RWPE1 (cell line): ENCODE measurements at places on chromosomes 12 and 14.

- no peak for DNase-seq
These were observed 368.7 kb downstream of the NELL2 start for GRCh38 chr12:44507461-44507860.

DNA sequence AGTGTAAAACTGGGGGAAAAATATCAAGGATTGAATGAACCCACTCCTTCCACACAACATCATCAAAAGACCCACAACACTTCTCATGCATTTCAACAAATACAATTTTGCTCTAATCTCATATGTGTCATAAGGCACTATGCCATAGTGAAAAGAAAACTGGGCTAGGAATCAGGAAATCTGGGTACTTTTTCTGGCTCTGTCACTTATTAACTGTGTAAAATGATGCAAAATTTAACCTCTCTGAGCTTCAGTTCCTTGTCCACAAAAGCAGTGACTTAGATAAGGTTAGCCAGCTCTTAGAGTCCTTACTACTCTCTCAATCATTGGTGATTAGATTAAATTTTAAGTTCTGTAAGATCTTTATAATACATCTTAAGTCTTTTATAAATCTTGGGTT lies 250.5 kb upstream of the SOX5 start:
- DNase-seq, result no peak

DNA sequence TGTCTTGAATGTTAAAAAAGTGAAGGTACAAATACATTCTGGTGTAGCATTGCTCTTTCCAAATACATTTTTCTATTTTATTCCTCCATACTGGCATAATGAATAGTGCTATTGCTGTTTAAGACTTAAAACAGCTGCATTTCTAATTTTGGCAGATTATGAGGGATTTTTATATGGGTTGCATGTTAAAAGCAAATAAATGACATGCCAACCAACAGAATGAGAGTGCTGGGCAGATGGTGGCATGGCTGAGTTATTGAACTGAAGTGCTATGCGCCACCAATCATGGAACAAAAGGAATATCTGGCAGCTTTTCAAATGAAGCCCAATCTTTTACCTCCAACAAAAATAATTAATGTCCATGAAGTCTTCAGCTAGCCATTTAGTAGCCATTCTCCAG lies 215.0 kb downstream of the PRKD1 start:
- no peak for DNase-seq

GRCh38 chr14:103134405-103134804 lies 11.1 kb downstream of the TNFAIP2 start:
- no peak for DNase-seq

- no peak for DNase-seq
These were observed 41.5 kb upstream of the NR2C1 start for GRCh38 chr12:95114766-95115405.

GRCh38 chr12:111064154-111064553 lies 143.8 kb upstream of the MYL2 start:
- no peak for DNase-seq

DNA sequence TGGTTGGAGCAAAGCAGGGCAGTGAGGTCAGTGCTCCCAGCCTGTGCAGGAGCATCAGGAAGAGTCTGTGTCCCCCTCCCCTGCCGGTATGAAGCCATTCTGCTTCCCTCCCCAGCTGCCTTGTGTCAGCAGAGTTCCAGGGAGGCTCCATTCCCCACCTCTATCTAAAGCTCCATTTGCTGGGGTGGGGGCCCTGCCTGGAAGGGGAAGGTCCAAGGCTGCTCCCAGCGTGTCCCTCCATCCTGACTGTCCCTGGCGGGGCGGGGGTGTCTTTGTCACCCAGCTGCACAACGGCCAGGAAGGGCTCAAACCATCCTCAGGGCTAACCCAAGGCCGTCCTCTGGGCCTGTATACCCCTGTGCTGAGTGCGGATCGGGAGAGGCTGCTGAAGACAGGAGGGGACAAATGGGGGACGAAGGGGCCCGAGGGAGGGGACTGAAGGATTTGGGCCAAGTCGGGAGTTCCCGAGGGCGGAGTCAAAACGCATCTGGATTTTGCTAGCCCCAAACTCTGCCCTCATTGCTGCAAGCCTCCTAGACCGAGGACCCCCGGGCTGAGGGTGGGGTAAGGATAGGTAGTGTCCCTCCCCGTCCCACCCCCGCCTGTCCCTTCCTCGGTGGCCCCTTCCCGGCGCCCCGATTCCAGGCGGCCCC lies 748 bp upstream of the ACVRL1 start:
- DNase-seq, result no peak

DNA sequence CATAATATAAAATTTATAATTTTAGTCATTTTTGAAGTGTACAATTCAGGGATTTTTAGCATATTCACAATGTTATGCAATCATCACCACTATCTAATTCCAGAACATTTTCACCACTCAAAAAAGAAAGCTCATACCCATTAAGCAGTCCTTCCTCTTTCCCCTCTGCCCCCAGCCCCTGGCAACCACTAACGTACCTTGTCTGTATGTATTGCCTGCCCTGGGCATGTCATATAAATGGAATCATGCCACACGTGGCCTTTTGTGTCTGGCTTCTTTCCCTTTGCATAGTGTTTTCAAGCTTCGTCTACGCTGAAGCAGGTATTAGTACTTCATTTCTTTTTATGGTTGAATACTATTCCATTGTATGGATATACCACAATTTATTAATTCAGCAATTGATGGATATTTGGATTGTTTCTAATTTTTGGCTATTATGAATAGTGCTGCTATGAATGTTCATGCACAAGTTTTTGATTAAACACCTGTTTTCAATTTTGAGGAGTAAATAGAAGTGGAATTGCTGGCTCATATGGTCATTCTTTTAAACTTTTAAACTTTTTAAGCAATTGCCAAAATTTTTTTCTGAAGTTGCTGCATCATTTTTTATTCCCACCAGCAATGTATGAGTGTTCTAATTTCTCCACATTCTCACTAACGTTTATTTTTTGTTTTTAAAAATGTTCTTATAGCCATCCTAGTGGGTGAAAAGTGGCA lies 1.6 kb upstream of the SSTR1 start:
- DNase-seq, result no peak

- no peak for DNase-seq
These were observed 132.2 kb downstream of the ASCL4 start for GRCh38 chr12:107906707-107907106.

DNA sequence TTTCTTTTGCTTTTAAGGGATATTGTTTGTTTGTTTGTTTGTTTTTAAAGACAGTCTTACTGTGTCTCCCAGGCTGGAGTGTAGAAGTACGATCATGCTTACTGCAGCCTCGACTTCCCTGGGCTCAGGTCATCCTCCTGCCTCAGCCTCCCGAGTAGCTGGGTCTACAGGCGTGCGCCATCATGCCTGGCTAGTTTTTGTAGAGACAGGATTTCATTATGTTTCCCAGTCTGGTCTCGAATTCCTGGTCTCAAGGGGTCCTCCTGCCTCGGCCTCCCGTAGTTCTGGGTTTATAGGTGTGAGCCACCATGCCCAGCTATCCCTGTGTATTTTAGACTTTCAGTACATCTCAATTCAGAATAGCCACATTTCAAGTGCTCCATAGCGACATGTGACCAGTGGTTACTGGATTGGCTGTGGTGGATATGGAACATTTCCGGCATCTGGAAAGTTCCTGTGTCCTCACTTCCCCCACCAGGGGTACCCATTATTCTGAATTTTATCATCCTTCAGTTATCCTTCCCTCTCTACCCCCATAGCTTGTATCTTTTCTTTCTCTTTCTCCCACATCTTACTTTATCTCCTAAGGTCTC lies 61.1 kb downstream of the HRK start:
- DNase-seq, result no peak

GRCh38 chr14:22476005-22476751 lies 112.8 kb downstream of the DAD1 start:
- no peak for DNase-seq

GRCh38 chr12:83514372-83514771 lies 827.7 kb downstream of the TMTC2 start:
- DNase-seq, result peak; percentile 17

GRCh38 chr14:27228053-27228452 lies 630.2 kb upstream of the NOVA1 start:
- DNase-seq, result no peak

- DNase-seq, result peak; percentile 59
These were observed 4.5 kb upstream of the GDF11 start for GRCh38 chr12:55738123-55739024.

GRCh38 chr12:43112101-43112920 lies 439.7 kb downstream of the ADAMTS20 start:
- DNase-seq, result no peak

DNA sequence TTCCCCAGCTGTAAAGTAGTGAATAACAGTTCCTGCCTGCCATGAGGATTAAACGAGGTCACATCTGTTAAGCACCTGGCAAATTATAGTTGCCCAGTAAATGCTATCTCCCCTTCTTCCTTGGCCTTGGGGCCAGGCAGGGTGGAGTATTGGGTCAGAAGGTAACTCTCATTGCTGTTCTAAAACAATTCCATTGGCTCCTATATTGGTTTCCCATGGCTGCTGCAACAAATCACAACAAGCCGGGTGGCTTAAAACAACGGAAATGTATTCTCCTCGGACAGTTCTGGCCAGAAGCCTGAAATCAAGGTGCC lies 31.9 kb downstream of the MMAB start:
- DNase-seq, result no peak

DNA sequence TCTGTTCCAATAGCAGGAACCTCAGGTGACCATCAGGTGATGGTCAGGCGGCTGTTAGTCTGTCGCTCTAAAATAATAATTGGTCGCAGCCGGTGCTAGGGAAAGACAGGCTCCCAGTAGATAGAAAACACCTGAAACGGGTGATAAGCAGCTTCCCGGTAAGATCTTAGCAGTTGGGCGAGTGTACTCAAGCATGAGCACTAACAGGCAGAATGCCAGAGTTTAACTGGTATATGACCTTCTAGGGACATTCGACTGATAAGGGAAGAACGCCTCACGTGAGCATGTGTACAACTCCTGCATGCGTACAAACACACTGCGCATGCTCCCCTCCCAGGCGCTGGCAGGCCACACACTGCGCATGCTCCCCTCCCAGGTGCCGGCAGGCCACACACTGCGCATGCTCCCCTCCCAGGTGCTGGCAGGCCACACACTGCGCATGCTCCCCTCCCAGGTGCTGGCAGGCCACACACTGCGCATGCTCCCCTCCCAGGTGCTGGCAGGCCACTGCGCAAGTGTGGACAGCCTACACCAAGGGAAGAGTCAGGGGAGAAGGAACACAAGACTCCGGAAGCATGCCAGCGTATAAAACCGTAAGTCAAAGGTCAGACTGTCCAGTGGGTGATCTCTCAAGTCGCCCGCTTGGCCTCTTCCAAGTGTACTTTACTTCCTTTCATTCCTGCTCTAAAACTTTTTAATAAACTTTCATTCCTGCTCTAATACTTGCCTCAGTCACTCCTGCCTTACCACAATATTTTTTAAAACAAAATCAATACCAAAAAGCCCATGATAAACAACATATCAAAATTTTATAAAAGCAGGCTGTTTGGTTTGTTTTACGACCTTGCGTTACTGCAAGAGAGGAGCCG lies 24.5 kb downstream of the GPRC5D start:
- peak; percentile 95 for DNase-seq

DNA sequence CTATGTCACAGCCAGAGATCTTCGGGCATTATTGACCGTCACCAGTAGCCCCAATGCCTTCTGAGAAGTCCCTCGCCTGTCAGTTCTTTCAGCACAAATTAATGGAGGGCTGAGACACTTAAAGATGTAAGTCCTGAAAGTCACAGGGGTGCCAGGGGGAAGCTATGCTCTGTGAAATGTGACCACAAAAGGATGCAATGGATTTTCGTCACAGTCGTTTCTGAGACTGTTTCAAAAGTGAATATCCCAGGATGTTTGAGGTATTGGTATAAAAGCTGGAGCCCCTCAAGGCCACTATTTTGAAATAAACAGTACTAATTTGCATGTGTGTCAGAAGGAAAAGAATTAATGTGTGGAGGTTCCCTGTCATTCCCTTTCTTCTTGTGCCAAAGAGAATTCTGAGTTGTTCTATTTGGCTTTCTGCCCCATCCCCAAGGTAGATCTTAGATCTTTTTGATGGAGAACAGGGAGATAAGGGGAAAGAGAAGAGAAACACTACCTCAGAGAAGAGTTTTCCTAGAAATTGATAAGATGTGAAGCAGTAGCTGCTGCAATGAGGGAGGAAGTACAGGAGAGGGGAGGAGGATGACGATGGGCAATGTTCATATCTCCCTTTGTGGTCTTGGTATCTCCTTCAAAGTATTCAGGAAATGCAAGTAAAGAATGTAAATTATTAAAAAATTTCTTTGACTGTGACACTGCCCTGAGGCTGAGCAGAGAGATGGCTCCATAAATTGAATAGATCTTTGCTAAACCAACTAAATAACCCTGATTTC lies 101.8 kb upstream of the NAP1L1 start:
- no peak for DNase-seq

GRCh38 chr12:39780913-39781446 lies 161.4 kb upstream of the ABCD2 start:
- no peak for DNase-seq

DNA sequence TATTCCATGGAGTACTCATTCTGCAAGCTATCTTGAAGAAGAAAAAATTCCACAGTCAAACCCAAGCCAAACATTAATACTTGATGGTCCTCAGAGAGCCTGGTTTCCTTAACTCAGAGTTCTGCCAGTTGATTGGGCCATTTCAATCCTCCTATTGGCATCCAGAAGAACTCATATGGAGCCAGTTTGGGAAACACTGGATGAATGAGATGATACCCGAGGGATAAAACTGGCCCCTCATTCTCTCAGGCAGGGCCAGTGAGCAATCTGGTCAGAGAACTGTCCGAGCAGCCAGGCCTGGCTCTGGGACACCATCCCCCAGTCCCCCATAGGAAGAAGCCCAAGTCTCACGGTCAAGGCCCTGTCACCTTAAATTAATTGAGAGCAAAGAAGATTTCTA lies 48.8 kb downstream of the NUAK1 start:
- DNase-seq, result no peak

- DNase-seq, result no peak
These were observed 43.0 kb upstream of the GLIPR1 start for GRCh38 chr12:75437564-75437963.

GRCh38 chr12:31011746-31012566 lies 61.7 kb upstream of the DDX11 start:
- DNase-seq, result no peak

- no peak for DNase-seq
These were observed 16.4 kb upstream of the HVCN1 start for GRCh38 chr12:110705309-110705708.

DNA sequence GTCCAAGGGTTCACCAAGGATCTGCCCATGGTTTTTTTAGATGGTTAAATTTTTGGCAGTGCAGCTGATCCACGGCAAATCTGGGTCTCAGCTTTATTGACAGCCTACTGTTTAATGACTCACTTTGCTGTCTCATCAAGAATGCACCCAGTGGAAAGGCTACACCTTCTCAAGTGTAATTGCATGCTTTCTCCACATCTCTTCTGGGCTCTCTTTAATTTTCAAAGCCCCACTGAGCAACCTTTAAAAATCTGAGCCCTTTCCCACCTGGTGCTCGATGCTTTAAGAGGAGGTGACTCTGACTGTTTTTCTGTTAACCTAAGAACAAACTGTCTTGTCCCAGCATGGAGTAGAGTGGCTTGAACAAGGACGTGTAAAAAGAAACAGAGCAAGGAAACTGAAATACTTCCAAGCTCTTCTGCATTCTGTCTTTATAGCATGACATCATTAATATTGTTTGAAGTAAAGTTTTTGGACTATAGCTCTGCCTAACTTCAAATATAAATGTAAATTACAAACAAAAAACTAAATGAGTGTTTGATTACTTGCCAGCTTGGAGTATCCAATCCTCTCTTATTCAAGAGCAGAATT lies 214.2 kb upstream of the KRR1 start:
- DNase-seq, result peak; percentile 72
